ENCODE measurements at places on chromosomes 12 and 14. TPM values are rescaled to one million over a fixed set of nuclear protein-coding genes. Genes with fewer than 3 reads are reported as not detected.

Gene LIN7A
- polyA plus RNA-seq: not detected

Gene RNASE3
- polyA plus RNA-seq: not detected

Gene FGD4
- polyA plus RNA-seq: 0.39 TPM

Gene SLC5A8
- not detected for polyA plus RNA-seq

Gene WSCD2
- not detected for polyA plus RNA-seq

Gene C12orf56
- polyA plus RNA-seq: not detected

Gene PLCZ1
- not detected for polyA plus RNA-seq

Gene LMNTD1
- not detected for polyA plus RNA-seq

Gene LRRC10
- polyA plus RNA-seq: not detected

- DNase-seq: no peak
Observed at GRCh38 chr12:114006482-114007425, 40.6 kb upstream of the RBM19 start.

GRCh38 chr14:96077983-96078624, 38.9 kb downstream of the C14orf132 start:
- no peak for DNase-seq

- DNase-seq: no peak
Observed at GRCh38 chr12:3920351-3921150, 47.4 kb upstream of the PARP11 start.

DNA sequence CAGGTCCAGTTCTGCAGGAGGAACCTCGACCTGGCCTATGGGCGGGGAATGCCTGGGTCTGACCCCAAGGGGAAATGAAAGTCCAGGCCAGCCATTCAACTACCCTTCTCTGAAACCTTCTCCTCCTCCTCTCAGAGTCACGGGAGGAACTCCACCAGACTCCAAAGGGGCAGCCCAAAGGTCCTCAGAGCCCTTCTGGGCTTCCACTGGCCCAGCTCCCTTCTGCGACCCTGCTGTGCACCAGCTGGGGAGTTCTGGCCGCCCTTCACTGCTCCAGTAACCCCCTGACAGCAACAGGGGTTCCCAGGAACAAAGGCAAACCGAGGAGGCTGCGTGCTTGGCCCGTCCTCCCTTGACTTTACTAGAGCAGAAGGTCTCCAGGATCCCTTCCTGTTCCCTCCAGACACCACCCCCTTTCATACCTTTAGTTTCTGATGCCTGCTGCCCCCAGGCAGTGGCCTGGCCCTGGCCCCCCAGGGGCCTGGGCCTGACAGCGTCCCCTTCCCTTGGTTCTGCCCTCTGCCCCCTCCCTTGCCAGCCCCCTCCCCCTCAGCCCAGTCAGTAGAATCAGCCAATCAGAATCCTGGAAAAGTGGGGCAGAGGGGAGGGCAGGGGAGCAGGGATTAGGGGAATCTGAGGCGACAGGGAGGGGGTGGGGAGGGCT, 850 bp upstream of the ZNF385A start:
- DNase-seq: no peak

GRCh38 chr12:46663318-46663717, 162.5 kb downstream of the SLC38A4 start:
- DNase-seq: no peak

DNA sequence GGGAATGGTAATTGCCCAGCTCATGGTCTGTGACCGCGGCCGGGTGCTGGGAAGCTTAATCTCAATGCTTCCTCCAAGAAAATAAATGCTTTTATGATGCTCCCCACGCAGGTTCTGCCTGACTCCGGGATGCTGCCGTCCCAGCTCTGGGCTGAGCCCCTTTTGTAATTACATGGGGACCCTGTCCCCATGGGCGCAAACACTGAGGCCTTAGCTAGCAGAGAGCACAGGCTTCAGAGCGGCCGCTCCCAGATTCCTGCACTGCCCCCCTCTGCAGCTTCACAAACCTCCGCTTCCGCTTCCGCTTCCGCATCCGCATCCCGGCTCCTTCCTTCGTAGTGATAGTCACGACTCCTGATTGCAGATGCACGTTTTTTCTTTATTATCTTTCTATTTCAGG, 129.5 kb downstream of the KIF26A start:
- no peak for DNase-seq

DNA sequence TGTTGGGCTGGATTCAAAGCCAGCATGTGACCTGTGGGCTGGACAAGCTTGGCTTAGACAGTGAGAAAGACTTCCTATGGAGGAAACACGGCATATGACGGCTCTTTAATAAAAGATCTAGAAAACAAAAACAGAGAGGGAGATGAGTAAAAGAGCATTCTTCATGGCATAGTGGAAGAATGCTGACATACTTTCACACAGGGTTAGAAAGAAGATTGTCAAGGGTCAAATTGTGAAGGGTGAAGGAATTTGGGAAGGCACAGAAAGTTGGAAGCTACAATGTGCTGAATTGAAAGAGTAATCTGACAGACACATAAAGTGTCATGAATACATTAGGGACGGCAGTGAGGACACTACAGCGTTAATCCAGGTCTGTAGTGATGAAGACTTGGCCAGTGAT, 63.4 kb downstream of the GALNT4 start:
- no peak for DNase-seq

- no peak for DNase-seq
Observed at GRCh38 chr14:21840765-21841164, 167.1 kb upstream of the OR4E1 start.

DNA sequence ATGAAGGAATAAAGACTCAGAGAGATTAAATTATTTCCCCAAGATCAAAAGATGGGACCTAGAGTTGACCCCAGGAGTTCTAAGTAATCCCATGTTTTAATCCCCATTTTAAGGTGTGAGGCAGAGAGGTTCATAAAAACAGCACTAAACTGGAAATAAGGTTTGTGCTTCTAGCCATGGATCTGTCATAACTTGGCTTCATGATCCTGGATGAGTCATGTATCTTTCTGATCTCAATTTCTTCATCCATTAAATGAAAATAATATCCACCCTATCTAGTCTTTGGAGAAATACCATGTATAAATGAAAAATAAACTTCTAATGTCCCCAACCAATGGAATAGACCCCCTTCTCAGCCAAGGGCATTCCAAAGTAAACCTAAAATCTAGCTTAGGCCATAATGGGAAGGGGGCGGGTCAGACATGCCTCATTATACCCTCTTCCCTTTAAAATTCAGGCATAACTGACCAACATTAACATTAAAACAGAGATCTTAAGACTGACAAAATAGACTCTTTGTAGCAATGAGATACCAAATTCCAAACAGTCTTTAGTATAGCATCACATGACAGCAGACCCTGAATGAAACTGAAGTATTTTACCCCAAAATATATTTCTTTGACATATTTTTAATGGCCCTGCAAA, 47.8 kb downstream of the SLC41A2 start:
- no peak for DNase-seq

GRCh38 chr14:101927859-101928258, 36.5 kb upstream of the DYNC1H1 start:
- no peak for DNase-seq

DNA sequence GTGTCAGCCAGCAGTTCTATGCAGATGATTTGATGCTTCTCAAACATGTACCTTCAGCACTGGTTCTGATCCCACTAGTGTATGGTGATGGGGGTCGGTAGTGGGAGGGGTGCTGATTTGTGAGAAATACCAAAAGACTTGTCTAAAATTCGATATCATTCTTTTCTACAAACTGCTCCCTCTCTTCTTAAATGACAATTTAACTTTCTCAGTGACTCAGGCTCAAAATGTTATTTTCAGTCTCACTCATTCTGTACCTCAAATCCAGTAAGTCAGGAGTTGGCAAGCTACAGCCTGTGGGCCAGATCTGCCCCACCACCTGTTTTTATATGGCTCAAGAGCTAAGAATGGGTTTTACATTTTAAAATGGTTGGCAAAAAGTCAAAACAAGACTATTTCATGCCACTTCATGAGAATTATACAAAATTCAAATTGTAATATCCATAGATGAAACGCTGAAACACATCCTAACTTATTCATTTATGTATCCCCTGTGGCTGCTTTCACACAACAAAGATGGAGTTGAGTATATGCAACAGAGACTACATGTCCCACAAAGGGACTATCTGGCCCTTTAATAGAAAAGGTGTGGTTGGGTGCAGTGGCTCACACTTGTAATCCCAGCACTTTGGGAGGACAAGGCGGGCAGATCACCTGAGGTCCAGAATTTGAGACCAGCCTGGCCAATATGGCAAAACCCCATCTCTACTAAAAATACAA, 6.6 kb upstream of the NOP2 start:
- no peak for DNase-seq

DNA sequence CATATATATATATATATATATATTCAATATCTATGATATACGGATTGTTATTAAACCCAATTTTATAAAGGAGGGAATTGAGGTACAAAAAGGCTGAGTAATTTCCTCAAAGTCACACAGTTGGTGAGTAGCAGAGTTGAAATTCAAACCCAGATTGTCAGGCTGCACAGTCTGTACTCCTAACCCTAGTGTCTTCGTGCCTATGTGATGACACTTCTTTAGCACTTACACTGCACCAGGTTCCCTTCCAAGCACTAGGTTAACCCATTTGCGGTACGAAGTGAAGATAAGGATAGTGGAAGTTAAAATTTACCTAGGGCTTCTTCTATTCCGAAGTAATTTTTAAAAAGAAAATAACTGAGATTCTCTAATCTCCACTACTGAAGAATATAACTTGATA, 125.1 kb upstream of the TSPAN8 start:
- DNase-seq: no peak

GRCh38 chr14:72629534-72629933, 264.4 kb downstream of the DPF3 start:
- DNase-seq: no peak

- DNase-seq: peak; percentile 43
Observed at GRCh38 chr12:4164559-4165558, 108.7 kb upstream of the CCND2 start.

- no peak for DNase-seq
Observed at GRCh38 chr14:74476107-74476506, 17.0 kb downstream of the NPC2 start.

DNA sequence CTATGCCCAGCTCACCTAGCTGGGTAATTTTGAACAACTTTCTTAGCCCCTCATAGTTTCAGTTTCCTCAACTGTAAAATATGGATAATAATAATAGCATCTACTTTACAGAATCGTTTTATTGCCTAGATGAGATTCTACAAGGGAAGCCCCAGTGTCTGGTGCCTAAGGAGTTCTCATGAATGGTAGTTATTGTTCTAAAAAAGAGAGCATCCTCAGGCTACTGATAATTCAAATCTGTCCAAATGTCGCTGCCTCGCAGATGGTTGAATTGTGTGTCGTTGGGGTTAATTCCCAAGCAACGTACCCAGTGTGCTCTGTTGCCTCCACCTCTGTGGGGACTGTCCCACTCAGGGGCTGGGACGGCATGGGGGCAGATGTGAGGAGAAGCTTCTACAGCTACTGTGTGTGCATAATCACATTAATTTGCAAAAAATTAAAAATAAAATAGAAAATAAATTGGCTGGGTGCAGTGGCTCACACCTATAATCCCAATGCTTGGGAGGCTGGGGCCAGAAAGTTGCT, 71.6 kb upstream of the CEP83 start:
- no peak for DNase-seq

DNA sequence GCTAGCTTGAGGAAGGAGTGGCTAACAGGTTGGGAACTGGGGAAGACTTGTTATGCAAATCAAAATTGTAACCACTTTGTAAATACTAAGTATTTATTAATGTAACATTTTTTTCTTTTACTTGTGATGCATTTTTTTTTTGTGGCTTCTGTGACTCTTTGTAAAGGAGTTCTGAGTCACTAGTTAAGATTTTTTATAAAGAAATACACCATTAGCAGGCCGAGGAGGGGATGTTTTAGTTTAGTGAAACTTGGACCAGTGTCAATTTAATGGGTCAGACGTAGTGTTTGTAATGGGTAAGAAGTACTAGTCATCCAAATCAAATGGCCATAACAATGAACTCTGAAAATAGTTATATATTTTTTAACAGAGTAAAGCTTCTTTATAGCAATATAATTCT, 43.1 kb downstream of the AKAP6 start:
- DNase-seq: no peak

DNA sequence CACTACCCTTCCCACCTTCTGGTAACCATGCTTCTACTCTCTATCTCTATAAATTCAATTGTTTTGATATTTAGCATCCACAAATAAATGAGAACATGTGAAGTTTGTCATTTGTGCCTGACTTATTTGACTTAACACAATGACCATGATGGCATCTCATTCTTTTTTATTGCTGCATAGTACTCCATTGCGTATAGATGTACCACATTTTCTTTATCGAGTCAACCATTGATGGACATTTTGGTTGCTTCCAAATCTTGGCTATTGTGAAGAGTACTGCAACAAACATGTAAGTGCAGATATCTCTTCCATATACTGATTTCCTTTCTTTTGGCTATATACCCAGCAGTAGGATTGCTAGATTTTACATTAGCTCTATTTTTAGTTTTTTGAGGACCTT, 73.6 kb downstream of the PTPRQ start:
- no peak for DNase-seq

DNA sequence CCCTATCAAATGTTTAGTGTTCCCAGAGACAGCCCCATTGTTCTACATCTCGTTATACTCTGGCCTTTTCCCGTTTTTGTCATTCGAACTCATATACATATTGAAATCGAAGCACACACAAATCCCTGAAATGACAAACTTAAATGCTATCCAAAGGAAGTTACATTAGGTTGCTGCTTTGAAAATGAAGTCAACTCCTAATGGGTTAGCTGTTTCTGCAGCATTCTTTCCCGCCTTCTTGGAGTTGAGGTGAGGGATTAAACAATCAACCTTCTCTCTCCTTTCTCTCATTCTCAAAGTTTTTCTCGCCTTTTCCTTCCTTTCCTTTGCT, 642 bp upstream of the PHC1 start:
- DNase-seq: no peak

- DNase-seq: no peak
Observed at GRCh38 chr14:71063351-71063750, 156.1 kb downstream of the PCNX1 start.

DNA sequence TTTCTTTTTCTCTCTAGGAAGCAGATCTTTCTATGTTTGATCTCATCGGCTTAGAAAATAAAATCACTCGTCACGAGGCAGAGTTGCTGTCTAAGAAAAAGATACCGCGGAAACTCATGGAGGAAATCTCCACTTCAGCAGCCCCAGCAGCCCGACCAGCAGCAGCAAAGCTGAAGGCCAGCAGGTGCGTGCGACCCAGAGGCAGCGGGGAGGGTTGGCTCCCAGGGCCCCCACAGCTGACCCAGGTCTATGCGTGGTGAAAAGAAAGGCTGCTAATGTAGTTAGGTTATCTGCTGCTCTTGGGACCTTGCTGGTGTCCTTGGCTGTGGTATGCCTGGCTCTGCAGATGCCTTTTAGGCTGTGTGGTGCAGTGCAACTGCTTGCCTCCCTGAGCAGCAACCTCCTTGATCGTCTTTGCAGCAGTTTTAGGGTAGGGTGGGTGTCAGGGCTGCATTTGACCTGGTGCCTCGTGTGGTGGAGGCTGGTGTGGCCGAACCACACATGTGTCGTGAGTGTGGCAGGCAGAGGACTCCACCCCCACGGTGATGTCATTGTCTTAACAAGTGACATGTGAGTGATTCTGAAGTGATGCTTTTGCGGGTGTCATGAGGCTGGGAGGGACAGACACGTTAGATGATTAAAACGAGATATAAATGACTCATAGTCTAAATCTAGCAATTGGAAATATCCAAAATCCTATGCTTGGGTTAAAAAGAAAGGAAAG, 68.6 kb downstream of the EP400 start:
- no peak for DNase-seq

All from immature natural killer cell (primary cell).